Prostate gland (tissue), 2 donors: ENCODE measurements at places on chromosomes 2 and 18.

DNA sequence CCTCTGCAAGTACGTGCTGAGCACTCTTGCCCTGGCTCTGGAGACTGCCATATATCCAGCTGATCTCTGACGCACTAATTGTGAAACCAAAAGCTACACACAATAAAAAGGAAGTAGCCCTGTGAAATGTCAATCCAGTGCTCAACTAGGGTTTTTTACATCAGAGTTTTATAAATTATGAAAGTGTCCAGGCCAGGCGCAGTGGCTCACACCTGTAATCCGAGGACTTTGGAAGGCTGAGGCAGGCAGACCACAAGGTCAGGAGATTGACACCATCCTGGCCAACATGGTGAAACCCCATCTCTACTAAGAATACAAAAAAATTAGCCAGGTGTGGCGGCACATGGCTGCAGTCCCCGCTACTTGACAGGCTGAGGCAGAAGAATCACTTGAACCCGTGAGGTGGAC, 24.5 kb upstream of the PEX13 start:
- no peak for DNase-seq

DNA sequence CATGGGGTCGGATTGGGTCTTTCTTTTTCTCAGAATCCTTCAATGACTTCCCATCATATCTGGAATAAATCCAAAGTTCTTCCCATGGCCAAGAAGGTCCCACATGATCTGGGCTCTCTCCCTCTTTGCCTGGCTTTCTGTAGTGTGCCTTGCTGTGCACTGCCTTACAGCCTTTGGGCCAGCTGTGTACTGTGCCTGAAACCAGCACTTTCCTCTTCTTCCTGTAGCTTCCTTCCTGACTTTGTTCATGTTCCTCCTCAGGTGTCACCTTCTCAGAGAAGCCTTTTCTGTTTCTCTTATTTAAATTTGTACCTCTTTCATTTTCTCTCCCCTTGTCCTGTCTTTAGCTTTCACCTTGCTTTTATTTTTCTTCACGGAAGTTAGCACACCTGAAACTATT, 4.3 kb upstream of the CDCA7 start:
- DNase-seq = no peak

GRCh38 chr2:60641811-60642788, 88.6 kb upstream of the BCL11A start:
- peak; percentile 7 for DNase-seq

- no peak for DNase-seq
Observed at GRCh38 chr2:235637896-235638295, 144.1 kb downstream of the AGAP1 start.

DNA sequence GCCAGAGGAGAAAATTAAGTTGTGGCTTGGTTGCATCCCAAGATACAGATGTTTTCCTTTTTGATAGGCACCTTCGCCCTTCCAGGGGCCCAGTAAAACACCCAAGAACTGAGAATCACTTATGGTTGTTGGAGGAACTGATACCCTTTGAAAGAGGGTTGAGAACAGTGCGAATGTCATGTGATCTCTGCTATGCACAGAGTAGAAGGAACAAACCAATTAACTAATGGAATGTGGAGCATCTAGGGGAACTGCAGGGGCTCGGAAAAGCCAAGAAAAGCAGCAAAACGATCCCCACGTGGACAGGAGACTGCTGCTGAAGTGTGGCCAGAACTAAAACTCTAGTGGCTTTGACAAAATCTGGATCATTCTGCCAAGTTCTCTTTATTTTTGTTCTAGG, 58.8 kb downstream of the APOB start:
- DNase-seq = no peak

GRCh38 chr2:210443527-210443926, 33.0 kb downstream of the LANCL1 start:
- no peak for DNase-seq
